ENCODE measurements at places on chromosomes 2 and 18. TPM values are rescaled to one million over a fixed set of nuclear protein-coding genes. Genes with fewer than 3 reads are reported as not detected.

- no peak for DNase-seq
Observed at GRCh38 chr2:203748331-203749126, 42.1 kb downstream of the CD28 start.

- no peak for DNase-seq
Observed at GRCh38 chr2:227402959-227403358, 15.2 kb upstream of the SCYGR1 start.

- DNase-seq: no peak
Observed at GRCh38 chr18:44881461-44882162, 200.9 kb downstream of the SETBP1 start.

The DSG1 gene
- not detected for total RNA-seq

The MEX3C gene
- 27.4 TPM for total RNA-seq

The CTNNA2 gene
- total RNA-seq: not detected

Measured in posterior vena cava (tissue), 2 donors.